A549 treated with Hydrocortisone at 1 μM for 4 hours (cell line): ENCODE measurements at places on chromosomes 16 and 17. TPM values are rescaled to one million over a fixed set of nuclear protein-coding genes. Genes with fewer than 3 reads are reported as not detected.

LRRC46 gene
- 3.1 to 3.9 TPM (median 3.3 TPM) in 5 replicates for total RNA-seq

GRIN2C gene
- 0.15 to 0.30 TPM (median 0.18 TPM) in 5 replicates for total RNA-seq

STAT5A gene
- 5.7 to 7.7 TPM (median 6.3 TPM) in 5 replicates for total RNA-seq

NPIPB8 gene
- 0.62 TPM in 1 of 5 replicates, not detected in the others for total RNA-seq

PRAC1 gene
- total RNA-seq, result not detected in 5 replicates

UTS2R gene
- total RNA-seq, result 0.08 TPM in 1 of 5 replicates, not detected in the others
